ENCODE measurements at places on chromosomes 7 and 10.

GRCh38 chr7:41316410-41316809, 386.5 kb downstream of the INHBA start:
- no peak for DNase-seq

GRCh38 chr7:126040114-126041045, 1110.8 kb upstream of the POT1 start:
- no peak for DNase-seq

- DNase-seq: no peak
Observed at GRCh38 chr7:49563693-49564378, 209.6 kb upstream of the VWC2 start.

DNA sequence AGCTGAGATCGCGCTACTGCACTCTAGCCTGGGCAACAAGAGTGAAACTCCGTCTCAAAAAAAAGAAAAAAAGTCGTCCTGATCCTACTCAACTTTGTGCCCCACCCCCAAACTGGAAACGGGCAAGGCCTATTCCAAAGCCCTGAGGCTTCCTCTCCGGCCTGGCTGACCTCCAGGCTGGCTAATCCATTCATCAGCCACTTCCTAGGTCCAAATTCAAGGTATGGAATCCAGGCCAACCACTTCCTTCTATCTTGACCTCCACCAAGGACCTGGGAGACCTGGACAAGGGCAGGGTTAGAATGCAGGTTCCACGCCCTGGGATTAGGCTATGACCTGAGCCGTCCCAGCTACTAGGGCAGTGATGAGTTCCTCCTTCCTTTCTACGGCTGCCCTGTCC, 20.4 kb upstream of the EIF4H start:
- DNase-seq: no peak

DNA sequence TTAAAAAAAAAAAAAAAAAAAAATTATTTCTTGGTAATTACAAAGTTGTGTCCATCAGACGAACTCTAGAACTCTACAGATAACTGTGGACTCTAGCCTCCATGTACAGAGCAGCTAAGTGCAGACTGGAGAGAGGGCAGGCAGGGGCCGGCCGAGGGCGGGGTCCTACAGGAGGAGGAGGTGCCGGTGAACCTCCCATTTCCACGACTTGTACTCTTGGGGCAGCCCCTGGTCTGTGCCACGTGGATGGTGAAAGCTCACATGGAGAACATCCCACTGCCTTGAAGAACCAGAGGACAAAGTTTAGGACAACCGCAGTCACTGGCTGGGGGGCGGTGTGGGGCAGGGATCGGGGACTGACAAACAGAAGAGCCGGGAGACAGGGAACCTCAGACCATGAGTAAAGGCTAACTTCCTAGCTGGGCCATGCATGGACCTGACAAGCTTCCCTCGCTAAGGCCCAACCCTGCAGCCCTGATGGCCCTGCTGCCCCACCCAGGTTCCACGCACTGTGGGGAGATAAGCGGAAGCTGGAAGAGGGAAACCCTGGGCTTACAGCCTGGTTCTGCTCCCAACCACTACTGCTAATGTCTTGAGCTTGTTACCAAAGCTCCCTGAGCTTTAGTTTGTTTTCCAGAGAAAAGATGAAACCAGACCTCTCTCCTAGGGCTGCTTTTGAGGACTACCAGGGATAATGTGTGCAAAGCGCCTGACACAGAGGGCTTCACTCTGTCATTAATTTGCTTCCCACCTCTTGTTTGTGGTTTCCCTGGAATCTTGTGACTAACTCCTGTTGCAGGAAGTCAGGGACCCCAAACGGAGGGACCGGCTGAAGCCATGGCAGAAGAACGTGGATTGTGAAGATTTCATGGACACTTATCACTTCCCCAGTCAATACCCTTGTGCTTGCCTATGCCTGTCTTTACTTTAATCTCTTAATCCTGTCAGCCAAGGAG, 16.1 kb upstream of the SEC61G start:
- DNase-seq: no peak

Measured in GM13977 (cell line).